Effector memory CD8-positive, alpha-beta T cell (primary cell): ENCODE measurements at places on chromosomes 2 and 18.

DNA sequence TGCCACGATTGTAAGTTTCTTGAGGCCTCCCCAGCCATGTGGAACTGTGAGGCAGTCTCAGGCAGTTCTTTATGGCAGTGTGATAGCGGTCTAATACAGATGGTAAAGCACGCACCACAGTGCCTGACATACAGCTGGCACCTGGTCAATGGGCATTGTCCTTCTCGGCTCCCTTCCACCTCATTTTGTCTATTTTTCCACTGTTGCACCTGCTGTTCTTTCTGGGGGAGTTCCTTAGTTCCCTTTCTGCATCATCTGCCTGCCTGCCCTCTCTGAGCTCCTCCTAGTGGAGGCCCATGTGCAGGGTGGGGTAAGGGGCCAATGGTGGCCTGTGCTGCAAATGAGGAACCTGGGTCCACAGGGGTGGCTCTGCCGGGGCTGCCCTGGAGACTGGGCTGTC is 157.6 kb downstream of the LPIN1 start:
- H3K27me3 ChIP-seq = peaks cover 3% of the 10 kb centered on the region
- peaks cover 2% of the 10 kb centered on the region for H3K36me3 ChIP-seq
- H3K27ac ChIP-seq = no peak overlapping the region
- no peaks in the 10 kb centered on the region for H3K4me1 ChIP-seq

GRCh38 chr2:136891100-136891499 is 125.8 kb downstream of the THSD7B start:
- H3K27me3 ChIP-seq = no peaks in the 10 kb centered on the region
- H3K4me1 ChIP-seq = no peaks in the 10 kb centered on the region
- H3K27ac ChIP-seq = no peak overlapping the region
- H3K36me3 ChIP-seq = no peaks in the 10 kb centered on the region
- H3K4me3 ChIP-seq = no peak overlapping the region

GRCh38 chr2:26901326-26902183 is 53.6 kb downstream of the DPYSL5 start:
- peaks cover 24% of the 10 kb centered on the region for H3K27me3 ChIP-seq
- DNase-seq = no peak
- H3K4me1 ChIP-seq = no peaks in the 10 kb centered on the region

- H3K4me1 ChIP-seq = peaks cover 26% of the 10 kb centered on the region
- no peak overlapping the region for H3K27ac ChIP-seq
- H3K4me3 ChIP-seq = no peak overlapping the region
- peaks cover 28% of the 10 kb centered on the region for H3K27me3 ChIP-seq
Observed at GRCh38 chr2:20052861-20053281, 1.4 kb upstream of the LAPTM4A start.

DNA sequence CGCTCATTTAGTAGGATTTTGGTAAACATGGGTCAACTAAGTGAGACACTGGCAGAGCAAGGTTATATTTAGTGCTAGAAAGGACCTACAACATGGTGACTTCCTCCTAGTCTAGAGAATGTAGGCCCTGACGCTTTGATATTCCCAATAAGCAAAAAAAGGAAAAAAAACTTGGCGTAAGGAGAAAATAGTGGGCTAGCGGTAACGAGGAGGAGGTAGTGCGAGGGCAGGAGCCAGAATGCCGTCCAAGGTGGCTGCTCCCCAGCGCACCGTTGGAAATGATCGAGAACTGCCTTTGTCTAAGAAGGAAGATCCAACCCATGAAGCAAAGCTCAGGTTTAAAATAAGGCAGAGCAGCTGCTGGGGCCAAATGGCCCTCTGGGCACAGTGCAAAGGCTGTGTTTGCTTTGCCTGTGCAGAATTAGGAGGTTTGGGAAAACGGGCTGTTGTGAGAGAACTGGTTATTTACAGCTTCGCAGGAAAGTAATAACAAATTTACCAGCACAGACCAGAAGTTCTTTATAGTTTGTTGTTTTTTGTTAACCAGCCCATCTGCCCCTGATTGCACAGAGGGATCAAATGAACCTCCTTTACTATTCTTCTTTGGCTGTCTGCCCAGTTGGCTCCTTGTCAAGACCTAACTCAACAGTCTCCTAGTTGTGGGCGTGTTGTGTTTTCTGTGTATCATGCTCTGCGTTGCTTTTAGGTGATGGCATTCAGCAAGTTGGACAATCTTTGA is 86.6 kb downstream of the ITGB1BP1 start:
- H3K4me1 ChIP-seq = no peaks in the 10 kb centered on the region
- DNase-seq = no peak
- no peak overlapping the region for H3K4me3 ChIP-seq
- no peaks in the 10 kb centered on the region for H3K36me3 ChIP-seq
- H3K27me3 ChIP-seq = peaks cover 44% of the 10 kb centered on the region
- peak overlapping the region; percentile 36 for H3K27ac ChIP-seq

GRCh38 chr2:38301969-38302702 is 74.9 kb downstream of the ATL2 start:
- no peak for DNase-seq
- no peak overlapping the region for H3K4me3 ChIP-seq
- peaks cover 62% of the 10 kb centered on the region for H3K36me3 ChIP-seq
- H3K27me3 ChIP-seq = no peaks in the 10 kb centered on the region
- H3K27ac ChIP-seq = no peak overlapping the region

- H3K36me3 ChIP-seq = no peaks in the 10 kb centered on the region
- no peak overlapping the region for H3K27ac ChIP-seq
- no peaks in the 10 kb centered on the region for H3K27me3 ChIP-seq
- H3K4me1 ChIP-seq = peaks cover 25% of the 10 kb centered on the region
- DNase-seq = no peak
Observed at GRCh38 chr2:195574312-195574711, 82.7 kb upstream of the SLC39A10 start.

GRCh38 chr18:5710235-5710634 is 166.4 kb upstream of the EPB41L3 start:
- no peaks in the 10 kb centered on the region for H3K36me3 ChIP-seq
- H3K4me3 ChIP-seq = no peak overlapping the region
- H3K4me1 ChIP-seq = no peaks in the 10 kb centered on the region
- H3K27ac ChIP-seq = no peak overlapping the region
- no peaks in the 10 kb centered on the region for H3K27me3 ChIP-seq
- DNase-seq = no peak

- H3K27me3 ChIP-seq = no peaks in the 10 kb centered on the region
- no peak overlapping the region for H3K27ac ChIP-seq
- H3K4me3 ChIP-seq = no peak overlapping the region
- H3K4me1 ChIP-seq = no peaks in the 10 kb centered on the region
Observed at GRCh38 chr18:5998166-5998881, 103.0 kb upstream of the TMEM200C start.

GRCh38 chr18:77765468-77765867 is 515.8 kb downstream of the GALR1 start:
- H3K4me3 ChIP-seq = no peak overlapping the region
- H3K4me1 ChIP-seq = peaks cover 3% of the 10 kb centered on the region
- H3K36me3 ChIP-seq = no peaks in the 10 kb centered on the region

- H3K4me1 ChIP-seq = peaks cover 5% of the 10 kb centered on the region
- peak overlapping the region; percentile 82 for H3K4me3 ChIP-seq
- no peaks in the 10 kb centered on the region for H3K36me3 ChIP-seq
- DNase-seq = no peak
- no peak overlapping the region for H3K27ac ChIP-seq
Observed at GRCh38 chr2:110731064-110731463, 1.3 kb upstream of the ACOXL start.

- H3K36me3 ChIP-seq = no peaks in the 10 kb centered on the region
- no peaks in the 10 kb centered on the region for H3K4me1 ChIP-seq
- H3K4me3 ChIP-seq = no peak overlapping the region
- H3K27me3 ChIP-seq = peaks cover 8% of the 10 kb centered on the region
- no peak for DNase-seq
Observed at GRCh38 chr2:175430236-175430635, 248.7 kb upstream of the ATP5MC3 start.

DNA sequence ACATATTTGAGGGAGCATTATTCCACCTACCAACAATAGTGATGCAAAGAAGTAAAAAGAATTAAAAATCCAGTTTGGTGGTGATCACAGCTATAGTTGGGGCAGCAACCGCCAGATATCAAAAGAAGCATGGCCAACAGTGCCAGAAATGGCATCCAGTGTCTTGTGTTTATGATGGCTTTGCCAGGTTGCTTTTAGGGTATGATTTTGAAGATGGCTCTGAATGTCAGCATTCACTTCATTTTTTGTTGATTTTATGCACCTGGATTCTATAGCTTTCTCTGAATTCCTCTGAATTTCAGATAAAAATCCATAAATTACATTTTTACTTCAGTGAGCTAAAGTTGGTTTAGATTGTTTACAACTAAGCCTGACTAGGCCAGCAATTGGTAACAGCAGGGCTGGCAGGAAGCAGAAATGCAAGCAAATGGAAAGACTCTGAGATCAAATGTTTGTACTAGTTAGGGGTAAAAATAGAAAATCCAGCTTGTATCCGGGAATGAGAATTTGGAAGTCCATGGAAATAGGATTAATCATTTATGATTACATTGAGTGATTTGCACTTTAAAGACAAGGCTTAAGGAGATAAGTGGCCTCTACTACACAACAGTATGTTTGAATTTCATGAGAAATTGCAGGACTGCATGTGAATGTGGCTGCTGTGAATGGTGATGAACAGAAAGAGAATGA is 40.4 kb downstream of the COL3A1 start:
- H3K27me3 ChIP-seq = no peaks in the 10 kb centered on the region
- no peak overlapping the region for H3K4me3 ChIP-seq
- no peaks in the 10 kb centered on the region for H3K36me3 ChIP-seq

- no peaks in the 10 kb centered on the region for H3K36me3 ChIP-seq
- H3K27me3 ChIP-seq = no peaks in the 10 kb centered on the region
- H3K4me3 ChIP-seq = no peak overlapping the region
- no peak overlapping the region for H3K27ac ChIP-seq
Observed at GRCh38 chr18:44909191-44909719, 228.6 kb downstream of the SETBP1 start.

DNA sequence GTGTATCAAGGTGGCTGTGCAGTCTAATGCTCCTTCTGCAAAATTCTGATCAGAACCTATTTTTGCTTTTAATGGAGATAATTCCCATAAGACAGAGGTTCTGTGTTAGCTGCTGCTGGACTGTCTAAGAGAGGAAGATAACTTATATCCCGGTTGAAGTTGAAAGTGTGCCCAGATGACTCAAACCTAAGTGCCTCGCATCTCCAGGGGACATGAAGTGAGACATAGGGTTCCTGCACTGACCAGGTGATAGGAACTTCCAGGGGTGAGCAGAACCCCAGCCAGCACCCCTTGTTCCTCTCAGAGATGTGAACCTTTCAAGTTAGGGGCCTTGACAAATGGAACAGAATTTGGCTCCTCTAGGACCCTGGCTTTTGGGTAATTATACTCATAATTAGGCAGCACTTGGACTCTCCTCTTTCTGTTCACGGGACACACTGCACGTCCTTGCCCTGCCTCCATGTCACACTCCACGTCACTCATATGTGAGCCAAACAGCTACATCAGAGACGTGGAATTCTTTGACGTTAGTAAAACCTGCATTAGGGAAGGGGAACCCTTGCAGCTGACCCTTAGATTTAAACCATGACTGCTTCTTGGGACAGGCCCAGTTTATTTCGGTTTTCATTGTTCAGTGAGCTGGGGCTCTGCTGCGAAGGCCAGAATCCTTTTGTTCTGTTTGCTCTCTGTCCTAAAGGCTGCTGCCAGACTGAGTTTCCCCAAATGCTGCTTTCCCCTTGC is 104.5 kb upstream of the ALPP start:
- DNase-seq = no peak
- H3K27ac ChIP-seq = no peak overlapping the region
- H3K27me3 ChIP-seq = no peaks in the 10 kb centered on the region
- H3K36me3 ChIP-seq = peaks cover 3% of the 10 kb centered on the region
- H3K4me1 ChIP-seq = peaks cover 2% of the 10 kb centered on the region

DNA sequence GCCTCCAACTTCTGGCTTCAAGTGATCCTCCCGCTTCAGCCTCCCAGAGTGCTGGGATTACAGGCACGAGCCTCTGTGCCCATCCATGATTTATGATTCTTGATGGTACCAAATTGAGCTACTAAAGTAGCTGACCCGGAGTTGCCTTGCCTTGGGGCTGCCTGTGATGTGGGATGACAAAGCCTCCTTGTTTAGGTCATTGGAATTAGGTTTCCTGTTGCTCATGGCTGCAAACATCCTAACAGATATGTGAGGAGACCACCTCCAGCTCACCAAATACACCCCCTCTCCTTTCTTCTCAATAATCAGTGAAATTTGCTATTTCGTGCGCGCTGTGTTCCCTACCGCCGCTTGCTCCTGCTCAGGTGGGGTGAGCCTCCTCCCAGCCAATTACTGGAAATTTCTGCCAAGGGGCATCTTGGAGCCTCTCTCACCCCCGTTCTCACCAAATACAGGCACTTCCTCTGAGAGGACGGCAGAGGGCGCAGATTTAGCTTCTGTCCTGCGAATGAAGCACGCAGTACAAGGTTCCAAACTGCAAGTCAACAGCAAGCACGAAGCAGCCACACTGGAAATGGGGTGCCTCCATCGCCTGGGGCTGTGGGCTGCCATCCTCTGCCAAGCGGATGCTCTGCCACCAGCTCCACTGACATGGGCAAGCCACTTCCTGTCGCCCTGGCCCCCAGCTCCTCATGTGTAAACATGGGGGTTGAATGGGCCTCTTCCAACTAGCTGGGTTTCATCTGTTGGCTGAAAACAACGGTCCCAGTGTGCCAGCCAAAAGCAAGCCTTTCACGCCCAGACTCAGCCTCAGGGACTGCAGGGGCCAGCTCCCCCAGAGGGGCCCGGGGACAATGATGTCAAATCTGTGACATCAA is 71.7 kb downstream of the NCAPH start:
- H3K36me3 ChIP-seq = peaks cover 3% of the 10 kb centered on the region
- H3K27ac ChIP-seq = peak overlapping the region; percentile 98
- H3K4me1 ChIP-seq = peaks cover 23% of the 10 kb centered on the region
- peak; percentile 72 for DNase-seq
- peak overlapping the region; percentile 67 for H3K4me3 ChIP-seq

DNA sequence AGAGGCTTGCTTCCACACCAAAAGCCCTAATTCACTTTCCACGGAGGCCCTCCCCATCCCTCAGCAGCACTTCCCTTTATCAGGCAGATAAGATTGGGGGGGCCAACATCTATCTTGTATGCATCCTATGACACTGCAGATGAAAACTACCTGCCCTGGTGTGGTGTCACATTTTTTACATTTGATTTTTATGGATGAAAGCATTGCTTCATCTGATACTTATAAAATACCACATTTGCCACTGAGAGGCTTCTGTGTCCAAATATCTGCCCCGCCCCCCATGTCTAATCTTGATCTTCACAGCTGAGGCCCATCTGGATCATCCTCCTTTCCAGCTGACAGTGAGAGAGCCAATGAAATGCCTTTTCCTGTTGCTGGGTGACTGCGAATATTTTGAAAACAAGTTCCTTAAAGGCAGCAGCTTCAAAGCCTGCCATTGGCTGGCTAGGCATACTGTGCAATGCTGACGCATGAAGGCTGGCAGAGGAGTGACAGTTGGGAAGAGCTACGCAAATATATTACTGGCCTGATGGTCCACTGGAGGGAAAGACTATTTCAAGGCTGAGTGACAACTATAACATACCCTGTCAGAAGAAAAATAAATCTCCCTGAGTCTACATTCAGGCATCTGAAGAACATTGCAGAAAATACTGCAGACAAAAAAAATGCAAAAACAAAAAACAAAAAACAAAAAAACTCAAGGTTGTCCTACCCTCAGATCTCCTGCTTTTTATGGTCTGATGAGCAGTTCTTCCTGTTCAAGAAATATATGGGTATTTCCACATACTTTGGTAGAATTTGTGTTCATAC is 318.7 kb downstream of the PDE11A start:
- H3K36me3 ChIP-seq = no peaks in the 10 kb centered on the region
- H3K27ac ChIP-seq = peak overlapping the region; percentile 35
- H3K4me1 ChIP-seq = no peaks in the 10 kb centered on the region
- no peak for DNase-seq
- peaks cover 57% of the 10 kb centered on the region for H3K27me3 ChIP-seq
